Esophagus squamous epithelium (tissue), 5 donors: ENCODE measurements at places on chromosomes 7 and 10.

GRCh38 chr7:130874071-130874915 is 140.3 kb upstream of the KLF14 start:
- DNase-seq = no peak

GRCh38 chr7:157432957-157433576 is 96.3 kb downstream of the DNAJB6 start:
- no peak for DNase-seq

DNA sequence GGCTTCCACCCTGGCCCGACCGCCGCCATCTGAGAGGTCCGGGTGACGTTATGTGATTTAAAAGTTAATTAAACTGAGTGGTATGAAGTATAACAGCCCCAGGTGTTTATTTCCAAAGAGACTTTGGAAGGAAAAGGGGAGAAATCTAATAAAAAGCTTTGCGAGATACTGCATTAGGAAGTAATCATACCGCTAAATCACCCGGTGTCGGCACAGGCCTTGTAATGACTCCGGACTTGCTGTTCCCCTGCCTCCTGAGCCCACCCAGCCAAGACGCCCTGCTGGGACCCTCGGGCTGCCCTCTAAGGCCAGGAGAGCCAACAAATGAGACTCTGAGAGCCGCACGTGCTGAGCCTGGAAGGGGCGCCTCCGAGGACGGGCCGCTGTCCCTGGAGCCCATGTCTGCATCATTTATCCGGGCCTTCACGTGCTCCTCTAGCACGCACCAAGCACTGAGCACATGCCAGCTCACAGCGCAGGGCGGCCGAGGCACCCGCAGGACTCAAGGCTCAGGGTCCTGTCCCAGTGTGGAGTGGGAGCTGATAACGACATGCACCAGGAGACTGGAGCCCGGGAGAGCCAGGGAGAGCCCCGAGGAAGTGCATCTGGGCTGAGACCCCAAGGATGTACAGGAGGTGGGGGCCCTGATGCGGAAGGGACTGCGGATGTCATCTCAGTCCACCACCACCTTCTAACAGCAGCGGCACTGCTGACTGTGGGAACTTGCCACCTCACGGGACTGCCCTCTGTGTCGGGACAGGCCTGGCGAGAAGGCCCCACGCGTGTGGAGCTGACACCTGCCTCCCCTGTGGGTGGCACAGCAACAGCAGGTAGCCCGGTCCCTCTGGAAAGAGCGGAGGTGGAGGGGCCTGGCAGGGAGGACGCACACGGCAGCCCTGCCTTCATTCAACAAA is 182.7 kb downstream of the ELFN1 start:
- DNase-seq = no peak

- DNase-seq = no peak
Measured at GRCh38 chr7:158327571-158328180, 259.9 kb downstream of the PTPRN2 start.

DNA sequence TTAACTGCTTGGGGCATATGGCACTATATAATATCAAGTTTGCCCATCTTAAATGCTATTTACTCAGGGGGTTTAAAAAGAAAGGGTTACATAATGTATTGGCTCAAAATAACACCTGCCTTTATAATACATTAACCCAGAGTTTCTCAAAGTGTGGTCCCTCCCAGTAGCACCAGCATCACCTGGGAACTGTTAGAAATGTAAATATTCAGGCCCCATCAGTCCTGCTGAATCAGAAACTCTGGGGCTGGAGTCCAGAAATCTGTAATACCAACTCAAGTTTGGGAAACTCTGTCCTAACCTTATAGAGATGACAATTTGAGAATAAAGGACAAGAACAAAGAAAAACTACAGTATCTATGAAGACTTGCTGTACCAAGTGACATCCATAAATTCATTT is 270.7 kb downstream of the PARD3 start:
- no peak for DNase-seq

DNA sequence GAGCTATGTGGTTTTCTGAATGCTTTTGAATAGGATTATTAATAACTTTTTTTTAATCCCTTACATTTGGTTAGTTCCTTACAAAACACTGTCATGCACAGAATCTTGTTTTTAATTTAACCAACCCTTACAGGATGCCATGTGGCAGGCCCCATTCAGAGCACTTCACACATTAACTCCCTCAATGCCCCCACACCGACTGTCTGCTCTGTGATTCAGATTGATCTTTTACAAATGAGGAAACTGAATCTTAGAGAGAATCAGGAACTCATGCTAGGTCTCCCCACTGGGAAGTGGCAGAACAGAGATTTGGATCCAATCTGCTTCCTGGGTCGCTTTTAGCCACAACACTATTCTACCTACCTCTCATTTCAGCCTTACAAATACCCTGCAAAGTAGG is 195.8 kb upstream of the NPVF start:
- DNase-seq = no peak

GRCh38 chr10:116688241-116688711 is 54.1 kb downstream of the HSPA12A start:
- no peak for DNase-seq

DNA sequence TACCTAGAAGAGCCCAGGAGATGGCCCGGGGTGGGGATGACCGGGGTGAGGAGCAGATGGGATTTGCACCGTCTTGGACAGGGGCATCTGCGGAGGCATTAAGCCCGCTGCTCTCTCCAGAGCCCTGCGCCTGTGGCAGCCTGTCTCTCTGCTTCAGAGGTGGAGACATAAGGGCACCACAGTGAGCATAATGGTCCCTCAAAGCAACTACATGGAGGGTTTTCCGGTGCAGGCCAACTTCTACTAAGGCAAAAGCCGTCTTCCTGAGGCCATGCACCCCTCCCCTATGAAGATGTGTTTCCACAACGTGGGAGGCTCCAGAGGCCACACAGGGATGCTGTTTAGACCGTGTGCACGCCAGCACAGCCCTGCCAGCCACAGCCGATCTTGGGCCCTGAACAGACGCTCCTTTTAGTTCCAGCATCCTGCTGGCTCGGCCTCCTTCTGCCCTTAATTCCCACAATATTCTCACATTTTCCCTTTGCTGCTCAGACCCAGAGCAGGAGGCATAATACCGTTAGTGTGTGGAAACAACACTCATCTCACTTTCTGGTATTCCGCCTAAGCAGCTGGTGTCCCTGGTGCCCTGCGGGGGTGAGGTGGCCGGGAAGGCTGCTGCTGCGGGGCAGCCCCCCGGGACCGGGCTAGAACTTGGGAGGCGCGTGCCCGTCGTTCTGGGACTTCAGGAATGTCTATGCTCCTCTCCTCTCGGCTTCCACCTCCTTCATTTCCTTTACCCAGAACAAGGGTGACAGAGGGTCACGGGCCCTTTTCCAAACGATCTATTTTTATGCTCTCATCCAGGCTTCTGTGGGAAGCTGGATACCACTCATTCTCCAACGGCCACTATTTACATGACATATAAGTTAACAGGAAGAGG is 266.9 kb downstream of the TNS3 start:
- no peak for DNase-seq

DNA sequence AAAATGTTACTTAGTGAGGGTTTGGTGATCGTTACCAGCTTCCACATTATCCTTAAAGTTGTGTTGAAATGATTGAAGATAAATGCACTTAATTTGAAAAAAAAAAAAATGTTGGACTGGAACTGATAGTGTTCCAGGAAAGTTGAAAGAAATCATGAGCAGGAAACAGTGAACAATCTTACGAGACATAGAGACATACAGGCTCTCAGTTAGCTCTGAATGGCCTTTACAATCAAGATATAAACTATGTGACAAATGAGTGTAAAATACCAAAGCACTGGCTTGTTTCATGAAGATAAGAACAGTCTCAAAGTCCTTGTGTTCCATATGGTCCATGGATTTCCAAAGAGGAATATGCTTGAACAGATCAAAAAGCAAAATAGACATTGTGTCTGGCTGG is 430.1 kb upstream of the ETV1 start:
- no peak for DNase-seq

DNA sequence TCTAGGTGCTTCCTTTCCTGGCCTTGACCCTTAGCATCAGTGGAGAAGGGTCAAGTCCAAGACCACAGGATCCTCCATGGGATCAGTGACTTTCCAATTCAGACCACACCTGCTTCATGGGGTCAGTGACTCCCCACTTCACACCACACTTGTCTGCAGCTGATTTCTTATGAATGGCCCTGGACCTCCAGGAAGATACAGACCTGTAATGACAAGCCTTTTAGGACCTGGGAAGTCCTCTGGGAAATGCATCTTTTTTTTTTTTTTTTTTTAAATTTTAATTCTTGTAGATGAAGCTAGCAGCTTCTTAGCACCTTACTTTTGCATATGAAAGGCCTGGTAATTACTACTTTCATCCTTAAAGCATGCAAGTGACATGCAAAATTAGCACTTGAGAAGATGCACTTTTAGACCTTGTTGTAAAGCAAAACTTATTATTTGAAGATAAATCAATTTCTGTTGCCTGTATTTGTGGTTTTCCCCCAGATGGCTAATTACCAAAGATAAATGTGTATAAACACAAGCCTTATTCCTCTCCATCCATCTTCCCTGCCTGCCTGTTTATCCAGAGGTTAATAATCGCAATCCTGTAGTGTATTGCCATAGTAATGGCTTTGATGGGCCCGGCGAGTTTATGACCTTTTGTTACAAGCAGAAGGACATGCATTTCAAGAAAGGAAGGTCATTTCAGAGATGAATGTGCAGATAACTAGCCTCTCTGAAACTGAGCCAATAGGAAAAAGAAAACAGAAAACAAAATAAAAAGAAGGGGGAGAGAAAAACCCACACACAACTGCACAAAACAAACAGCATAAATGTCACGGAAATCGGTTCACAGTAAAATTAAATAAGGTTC is 1018.7 kb downstream of the TYW1 start:
- DNase-seq = no peak

GRCh38 chr10:28986117-28986792 is 302.6 kb upstream of the LYZL1 start:
- DNase-seq = no peak

DNA sequence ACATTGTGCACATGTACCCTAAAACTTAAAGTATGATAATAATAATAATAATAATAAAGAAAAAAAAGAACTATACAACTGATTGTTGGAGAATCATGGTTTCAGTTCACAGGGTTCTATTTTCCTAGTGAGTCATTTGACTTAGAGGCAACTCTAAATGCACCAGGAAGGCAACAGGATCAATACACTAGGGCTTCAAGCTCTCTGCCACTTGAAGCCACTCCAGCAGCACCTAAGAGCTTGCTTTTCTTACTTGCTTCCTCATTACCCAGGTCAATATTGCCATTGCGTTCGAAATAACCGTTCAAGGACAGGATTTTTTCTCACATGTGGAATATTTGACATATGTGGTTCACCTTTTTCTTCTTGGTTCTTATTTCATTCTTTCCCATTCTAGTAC is 189.7 kb downstream of the GRM3 start:
- DNase-seq = no peak

DNA sequence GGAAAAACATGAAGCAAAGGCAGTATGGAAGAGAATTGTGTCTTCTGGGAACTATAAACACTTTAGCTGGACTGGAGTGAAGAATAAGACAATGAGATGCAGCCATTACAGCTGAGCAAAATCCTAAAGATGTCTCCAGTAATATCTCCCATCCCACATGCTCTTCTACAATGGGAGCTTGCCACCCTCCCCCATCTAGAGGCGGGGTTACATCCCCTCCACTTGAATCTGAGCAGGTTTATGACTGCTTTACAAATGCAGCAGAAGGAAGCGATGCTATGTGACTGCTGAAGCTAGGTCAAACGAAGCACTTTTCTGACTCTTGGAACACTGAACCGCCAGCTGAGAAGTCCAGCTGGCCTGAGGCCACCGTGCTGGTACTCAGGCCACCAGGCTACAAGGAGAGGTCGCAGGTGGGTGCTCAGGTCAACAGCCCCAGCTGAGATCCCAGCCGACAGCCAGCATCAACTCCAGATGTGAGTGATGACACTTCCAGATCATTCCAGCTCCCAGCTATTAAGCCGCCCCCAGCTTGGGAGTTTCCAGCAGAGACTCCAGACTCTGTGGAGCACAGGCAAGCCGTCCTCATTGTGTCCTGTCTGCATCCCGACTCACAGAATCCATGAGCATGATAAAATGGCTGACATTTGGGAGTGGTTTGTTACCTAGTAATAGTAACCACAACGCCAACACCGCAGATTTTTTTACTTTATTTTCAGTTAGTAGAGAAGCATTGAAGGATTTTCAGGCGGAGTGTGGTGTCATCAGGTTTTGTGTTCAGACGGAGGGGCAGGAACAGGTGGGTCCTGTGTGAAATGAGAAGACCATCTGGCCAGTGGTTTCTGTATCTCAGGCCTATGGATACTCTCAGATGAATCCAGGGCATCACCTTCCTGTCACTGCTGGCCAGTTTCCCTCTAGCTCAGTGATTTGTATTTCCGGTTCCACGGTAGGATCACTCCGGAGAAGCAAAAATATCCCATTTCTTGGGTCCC is 89.3 kb downstream of the NPY start:
- DNase-seq = no peak

DNA sequence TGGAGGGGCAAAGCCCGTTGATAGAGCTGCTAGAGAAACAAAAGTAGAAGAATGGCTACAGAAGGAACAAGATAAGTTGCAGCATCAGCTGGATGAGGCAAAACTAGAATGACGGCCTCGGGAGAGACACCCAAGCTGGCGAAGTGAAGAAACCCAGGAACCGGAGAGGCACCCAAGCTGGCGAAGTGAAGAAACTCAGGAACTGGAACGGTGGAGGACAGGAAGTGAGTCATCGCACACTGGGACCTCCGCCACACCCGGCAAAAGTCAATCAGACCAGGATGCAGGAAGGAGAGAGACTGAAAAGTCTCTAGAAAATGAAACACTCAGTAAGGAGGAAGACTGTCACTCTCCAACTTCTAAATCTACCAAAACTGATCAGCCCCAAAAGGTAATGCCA is 133.0 kb upstream of the NEBL start:
- DNase-seq = no peak

DNA sequence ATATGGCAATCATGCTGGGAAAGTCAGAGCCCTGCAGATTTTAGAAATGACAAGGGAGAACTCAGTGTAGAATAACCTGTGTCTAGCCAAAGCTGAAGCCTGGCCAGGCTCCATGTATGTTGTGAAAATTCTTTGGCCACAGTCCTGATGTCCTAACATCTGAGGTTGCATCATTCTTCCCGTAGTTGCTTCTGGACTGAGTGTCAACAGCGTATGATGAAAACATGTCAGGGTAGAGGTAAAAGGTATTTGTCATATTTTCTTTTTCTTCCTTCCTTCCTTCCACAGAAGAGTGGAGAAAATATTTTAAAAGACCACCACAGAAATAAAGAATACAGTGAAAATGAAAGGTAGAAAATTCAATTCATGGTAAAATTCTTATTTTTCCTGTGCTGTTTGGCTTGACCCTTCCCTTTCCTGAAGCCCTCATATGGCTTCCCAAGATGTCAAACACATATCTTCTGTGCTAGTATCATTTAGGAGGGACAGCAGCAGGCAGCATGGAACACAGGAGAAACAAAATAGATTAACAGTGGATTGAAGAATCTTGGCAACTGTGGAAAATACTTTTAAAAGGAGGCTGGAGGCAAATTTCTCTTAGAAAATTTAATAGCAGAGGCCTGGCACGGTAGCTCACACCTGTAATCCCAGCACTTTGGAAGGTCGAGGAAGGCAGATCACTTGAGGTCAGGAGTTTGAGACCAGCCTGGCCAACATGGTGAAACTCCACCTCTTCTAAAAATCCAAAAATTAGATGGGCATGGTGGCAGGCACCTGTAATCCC is 18.9 kb upstream of the NRBF2 start:
- DNase-seq = no peak

GRCh38 chr10:68049289-68050078 is 25.6 kb downstream of the HERC4 start:
- DNase-seq = no peak
